Renal cortex interstitium (tissue), 15 donors: ENCODE measurements at places on chromosomes 12 and 14. TPM values are rescaled to one million over a fixed set of nuclear protein-coding genes. Genes with fewer than 3 reads are reported as not detected.

Gene CCDC175
- polyA plus RNA-seq, result 0.54 TPM

- DNase-seq, result no peak
Measured at GRCh38 chr14:31283153-31283552, 75.6 kb upstream of the HECTD1 start.

Gene DDN
- polyA plus RNA-seq, result 75.3 TPM

DNA sequence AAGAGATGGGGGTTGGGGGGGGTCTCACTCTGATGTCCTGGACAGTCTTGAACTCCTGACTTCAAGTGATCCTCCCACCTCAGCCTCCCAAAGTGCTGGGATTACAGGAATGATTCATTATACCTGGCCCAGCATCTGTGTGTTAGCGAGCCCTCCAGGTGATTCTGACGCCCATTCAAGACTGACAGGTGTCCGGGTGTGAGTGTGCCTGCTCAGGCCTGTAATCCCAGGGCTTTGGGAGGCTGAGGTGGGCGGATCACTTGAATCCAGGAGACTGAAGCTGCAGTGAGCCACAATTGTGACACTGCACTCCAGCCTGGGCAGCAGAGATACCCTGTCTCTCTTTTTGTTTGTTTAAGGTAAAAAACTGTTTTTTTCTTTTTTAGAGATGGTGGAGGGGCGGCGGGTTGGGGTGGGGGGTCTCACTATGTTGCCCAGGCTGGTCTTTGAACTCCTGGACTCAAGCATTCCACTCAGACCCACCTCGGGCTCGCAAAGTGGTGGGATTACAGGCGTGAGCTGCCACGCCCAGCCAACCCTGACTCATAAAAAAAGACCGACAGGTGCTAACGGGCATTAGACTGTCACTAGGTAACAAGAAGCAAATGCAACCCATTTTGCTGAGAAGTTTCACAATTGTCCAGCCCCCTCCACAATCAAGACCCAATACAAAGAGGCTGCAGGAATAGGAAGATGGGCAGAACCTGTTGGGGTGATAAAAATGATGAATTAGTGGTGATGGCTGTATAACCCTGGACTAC, 4.7 kb downstream of the VSIG10 start:
- no peak for DNase-seq

- DNase-seq, result no peak
Measured at GRCh38 chr12:122547330-122547729, 20.3 kb downstream of the KNTC1 start.

DNA sequence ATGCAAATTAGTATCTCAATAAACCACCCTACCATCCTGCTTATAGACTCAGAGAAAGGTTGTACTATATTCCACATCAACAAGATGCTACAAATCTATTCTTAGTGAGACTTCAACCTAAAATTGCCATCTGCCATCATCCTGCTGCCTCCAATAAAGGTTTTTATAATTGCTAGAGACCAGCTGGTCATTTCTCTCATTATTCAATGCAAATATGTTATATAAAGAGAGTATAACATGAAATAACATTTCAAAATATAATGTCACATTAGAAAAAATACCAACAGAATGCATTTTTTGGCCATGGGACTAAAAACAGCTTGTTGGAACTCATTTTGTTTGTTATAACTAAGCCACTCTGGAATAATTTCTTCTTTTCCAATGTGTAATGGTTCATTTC, 247.3 kb downstream of the LRIG3 start:
- no peak for DNase-seq

Gene KLRG1
- polyA plus RNA-seq, result 1.8 TPM

- no peak for DNase-seq
Measured at GRCh38 chr14:60151715-60152114, 13.5 kb downstream of the DHRS7 start.

Gene RND1
- polyA plus RNA-seq, result 2.6 TPM

Gene KRT3
- polyA plus RNA-seq, result not detected

DNA sequence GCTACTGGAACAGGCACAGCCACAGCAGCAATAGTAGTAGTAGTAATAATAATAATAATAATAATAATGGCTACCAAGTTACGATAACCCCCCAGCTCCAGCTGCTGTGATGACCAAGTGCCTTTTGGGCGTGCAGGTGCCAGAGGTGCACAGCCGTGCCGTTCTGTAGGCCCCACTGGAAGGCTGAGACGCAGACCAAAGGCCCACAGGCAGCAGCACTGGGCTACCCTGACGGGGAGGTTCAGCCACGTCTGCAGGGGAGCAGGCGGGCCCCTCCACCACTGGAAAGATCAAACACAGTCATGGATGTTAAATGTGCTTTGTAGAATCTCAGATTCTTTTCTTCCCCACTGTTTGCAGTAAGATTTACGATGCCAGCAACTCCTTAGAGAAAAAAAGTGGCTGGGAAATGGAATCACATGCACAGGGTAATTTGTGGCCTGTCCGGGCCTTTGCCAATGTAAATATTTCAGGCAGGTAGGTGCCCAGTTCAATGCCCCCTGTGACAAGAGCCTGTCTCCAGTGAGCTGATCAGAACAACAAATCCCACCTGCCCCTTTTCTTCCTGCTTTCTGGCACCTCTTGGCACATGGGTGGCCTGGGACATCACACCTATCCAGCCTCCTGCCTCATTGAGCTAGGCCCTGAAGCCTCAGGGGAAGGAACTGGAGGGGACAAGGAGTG, 32.6 kb downstream of the CCDC85C start:
- DNase-seq, result no peak

- DNase-seq, result no peak
Measured at GRCh38 chr12:88062474-88062873, 33.3 kb upstream of the C12orf50 start.

Gene OR2AP1
- not detected for polyA plus RNA-seq

- DNase-seq, result no peak
Measured at GRCh38 chr12:26179826-26180225, 15.5 kb upstream of the SSPN start.

GRCh38 chr12:19642345-19642744, 203.1 kb downstream of the AEBP2 start:
- no peak for DNase-seq

Gene LRTM2
- 0.33 TPM for polyA plus RNA-seq

DNA sequence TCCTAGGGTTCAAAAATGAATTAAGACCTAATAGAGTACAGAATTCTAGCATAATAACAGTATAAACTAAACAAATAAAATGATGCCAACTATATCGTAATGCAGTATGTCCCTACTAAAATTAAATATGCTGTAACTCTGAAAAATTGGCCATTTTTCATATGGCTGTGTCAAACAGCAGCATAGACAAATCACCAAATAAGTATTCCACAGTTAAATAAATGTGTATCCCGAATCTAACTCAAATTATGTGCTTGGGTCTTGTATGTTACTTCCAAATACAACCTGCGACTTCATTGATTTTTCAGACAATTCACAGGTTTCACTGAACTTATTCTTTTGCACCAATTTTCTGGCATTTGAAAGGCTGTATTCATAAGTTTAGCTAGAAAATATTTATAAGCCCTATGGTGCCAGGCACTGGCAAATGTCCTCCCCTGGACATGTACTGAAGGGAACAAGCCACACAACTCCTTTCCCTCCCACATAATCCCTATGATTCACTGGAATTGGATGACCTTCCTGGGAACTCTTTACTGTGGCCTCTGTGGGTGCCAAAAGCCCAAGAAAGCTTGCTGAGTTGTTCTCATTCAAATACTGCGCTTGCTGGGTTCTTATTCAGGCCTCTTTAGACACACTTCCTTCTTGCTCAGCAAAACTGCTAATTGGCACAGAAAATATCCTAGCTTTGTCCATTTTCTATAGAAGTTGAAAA, 108.8 kb downstream of the KITLG start:
- no peak for DNase-seq

DNA sequence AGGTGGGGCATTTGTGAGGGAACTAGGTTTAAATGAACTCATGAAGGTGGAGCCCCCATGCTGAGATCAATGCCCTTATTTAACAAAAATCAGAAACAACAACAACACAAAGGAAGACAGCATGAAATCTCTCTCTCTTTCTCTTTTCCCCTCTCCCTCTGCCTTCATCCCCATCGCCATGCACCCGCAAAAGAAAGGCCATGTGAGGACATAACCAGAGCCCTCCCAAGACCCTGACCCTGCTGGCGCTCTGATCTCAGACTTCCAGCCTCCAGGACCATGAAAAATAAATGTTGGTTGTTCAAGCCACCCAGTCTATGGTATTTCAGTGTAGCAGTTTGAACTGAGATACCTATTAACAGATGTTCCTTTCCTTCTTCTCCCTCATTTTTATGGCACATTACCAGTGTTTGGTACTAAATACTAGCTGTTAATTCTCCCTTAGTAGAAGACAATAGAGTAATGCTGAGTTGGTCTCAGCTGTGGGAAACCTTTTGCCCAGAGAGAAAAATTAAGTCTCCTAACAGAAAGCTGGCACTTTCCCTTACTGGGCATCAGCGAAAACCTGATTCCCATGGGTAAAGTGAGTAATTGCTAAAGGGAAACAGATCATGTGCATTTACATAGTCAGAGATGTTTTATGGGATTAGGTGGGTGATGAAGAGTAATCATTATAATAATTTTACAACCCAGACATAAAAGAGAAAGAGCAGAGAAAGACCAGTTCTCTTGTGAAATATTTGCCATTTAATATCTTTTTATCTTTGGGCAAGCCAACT, 264.0 kb upstream of the PLEKHG7 start:
- no peak for DNase-seq

Gene ITPK1
- 27.5 TPM for polyA plus RNA-seq

DNA sequence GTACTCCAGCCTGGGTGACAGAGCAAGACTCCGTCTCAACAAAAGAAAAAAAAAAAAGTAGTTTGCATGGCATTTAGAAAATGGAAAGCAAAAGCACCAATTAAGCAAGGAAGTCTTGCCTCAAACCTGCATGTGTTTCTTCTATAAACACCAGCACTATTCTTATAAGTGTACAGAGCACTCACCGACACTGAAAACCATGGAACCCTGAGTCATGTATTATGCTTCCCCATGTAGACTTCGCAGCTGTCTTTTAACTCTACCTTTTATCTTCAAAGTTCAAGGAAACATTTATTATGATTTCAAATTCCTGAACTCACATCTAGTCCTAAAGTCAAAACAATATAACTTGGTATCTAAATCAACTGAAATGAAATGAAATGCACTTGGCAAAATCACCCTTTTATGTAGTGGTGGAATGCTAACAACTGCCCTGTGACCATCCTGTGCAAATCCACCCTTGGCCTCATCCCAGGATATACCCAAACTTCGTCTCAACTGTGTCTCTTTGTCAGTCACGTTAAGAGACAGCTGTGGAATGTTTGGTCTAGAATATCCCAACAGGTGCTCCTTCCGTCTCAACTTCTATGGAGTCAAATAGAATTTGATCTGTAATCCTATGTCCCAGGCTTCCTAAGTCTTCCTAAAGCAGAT, 4.8 kb downstream of the BCAT1 start:
- DNase-seq, result no peak

Gene GLIPR1L1
- polyA plus RNA-seq, result not detected

Gene SFSWAP
- 43.9 TPM for polyA plus RNA-seq

Gene ARG2
- 53.3 TPM for polyA plus RNA-seq

GRCh38 chr14:34056046-34056445, 105.2 kb upstream of the EGLN3 start:
- DNase-seq, result no peak

GRCh38 chr12:45166056-45166455, 49.8 kb upstream of the ANO6 start:
- DNase-seq, result no peak

Gene KERA
- polyA plus RNA-seq, result not detected

GRCh38 chr14:20197459-20197858, 6.8 kb downstream of the OR11G2 start:
- DNase-seq, result no peak

DNA sequence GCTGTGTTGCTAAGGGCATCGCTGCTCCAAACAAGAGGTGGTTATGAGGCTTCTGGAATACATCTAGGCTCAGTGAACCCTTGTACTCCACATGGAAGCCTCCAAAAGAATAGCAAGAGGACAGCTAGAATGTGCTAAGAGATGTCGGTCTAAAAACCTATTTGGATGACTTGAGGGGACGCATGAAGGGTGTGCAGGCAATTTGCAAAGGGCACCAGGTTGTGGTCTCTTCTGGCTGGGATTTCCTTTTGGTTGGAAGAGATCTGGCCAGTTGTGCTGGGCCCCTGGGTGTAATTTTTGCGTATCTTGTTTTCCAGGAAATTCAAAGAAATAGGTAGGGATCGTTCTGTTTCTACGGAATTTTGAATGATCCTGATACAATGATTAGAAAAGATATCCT, 4.2 kb downstream of the TTC9 start:
- no peak for DNase-seq

- DNase-seq, result no peak
Measured at GRCh38 chr12:54562750-54563356, 13.5 kb downstream of the PDE1B start.

GRCh38 chr14:95495538-95496025, 20.9 kb downstream of the SYNE3 start:
- no peak for DNase-seq

- DNase-seq, result no peak
Measured at GRCh38 chr14:53406519-53406918, 253.4 kb upstream of the DDHD1 start.

Gene LRRC23
- polyA plus RNA-seq, result 18.4 TPM

DNA sequence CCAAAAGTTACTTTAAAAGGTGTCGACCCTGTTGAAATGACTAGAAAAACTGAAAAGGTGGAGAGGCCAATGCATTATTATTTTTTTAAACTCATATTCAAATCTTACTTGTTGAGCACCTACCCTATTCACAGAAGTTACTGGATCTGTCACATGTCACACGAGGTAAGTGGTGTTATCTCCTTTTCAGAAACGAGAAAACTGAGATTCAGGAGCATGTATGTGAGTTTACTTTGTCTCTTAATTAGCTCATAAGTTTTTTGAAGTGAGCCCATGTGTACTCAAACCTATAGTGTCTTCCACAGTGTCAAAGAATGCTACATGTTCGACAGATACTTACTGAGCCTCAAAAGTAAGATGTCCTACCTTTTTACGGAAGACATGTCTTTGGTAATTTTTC, 81.8 kb upstream of the EGLN3 start:
- DNase-seq, result no peak

DNA sequence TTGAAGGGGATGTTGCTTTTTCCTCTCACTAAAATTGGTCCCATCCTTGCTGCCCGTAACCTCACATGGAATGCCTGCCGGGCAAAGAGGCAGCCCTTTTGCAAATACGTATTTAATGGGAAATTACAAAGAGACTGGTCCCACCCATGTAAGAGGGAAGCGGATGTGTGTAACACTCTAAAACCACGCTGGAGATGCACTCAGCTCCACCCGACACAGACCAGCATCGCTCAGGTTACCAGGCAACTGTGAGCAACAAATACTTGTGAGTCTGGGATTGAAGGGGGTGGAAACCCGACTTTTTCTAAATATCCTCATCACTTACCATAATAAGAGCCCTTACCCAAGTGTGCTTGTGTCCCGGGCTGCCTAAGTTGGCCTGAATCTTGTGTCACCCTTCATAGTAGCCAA, 47.7 kb downstream of the ELK3 start:
- DNase-seq, result no peak

Gene NRIP2
- polyA plus RNA-seq, result 31.1 TPM

Gene SMARCC2
- 130 TPM for polyA plus RNA-seq

DNA sequence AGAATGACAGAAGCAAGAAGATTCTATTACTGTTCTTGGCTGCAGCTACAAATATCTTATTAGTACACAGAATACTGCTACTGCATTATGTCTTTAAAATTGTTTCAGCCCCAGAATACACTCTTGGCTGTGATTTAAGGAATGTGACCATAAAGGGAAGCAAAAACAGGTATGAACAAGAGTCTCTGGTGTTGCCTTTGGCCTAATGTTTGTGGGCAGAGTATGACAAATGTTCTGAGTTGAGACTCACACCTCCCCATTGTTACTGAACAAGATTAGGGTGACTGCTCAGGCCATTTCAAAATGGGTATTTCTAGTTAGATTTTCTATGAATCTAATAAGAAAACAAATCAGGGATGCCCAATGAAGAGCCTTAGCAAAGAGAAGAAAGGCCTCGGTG, 28.5 kb downstream of the TTC6 start:
- DNase-seq, result no peak

Gene PPP1R12A
- polyA plus RNA-seq, result 93.4 TPM
